ENCODE measurements at places on chromosomes 5 and 9.

GRCh38 chr5:5017827-5018577, 122.1 kb upstream of the ADAMTS16 start:
- no peak for DNase-seq

DNA sequence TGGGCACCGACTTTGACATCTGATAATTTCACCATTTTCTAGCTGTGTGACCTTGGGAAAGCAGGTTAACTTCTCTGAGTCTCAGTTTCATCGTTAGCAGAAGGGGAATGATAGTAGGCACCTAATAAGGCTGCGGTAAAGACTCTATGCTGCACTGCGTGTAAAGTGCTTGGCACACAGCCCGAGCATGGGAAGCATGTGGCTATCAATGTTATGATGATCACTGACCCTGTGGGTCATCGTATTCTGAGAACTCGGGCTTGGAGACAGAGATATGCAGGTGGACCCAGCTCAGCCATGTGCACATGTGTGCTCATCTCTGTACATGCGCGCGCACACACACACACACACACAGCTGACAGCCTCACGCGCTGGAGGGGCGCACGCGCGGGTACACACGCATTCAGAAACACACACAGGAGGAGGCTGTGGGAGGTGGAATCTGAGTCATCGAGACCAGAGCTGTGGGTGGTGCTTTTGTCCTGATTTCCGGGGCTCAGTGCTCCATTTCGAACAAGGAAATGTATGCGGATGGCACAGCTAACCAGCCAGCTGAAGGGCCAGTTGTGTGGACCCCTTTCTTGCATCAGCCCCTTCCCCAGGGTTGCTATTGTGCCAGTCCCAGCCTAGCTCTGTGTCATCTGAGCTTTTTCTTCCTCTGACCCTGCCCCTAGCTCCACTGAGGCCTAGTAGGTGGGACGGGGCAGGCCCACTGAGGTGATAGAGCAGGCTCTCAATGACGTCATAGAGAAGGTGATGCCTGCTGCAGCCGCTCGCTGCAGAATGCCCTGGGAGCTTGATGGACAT, 11.1 kb upstream of the ARAP3 start:
- no peak for DNase-seq

GRCh38 chr5:133680830-133681565, 68.7 kb upstream of the FSTL4 start:
- no peak for DNase-seq

- no peak for DNase-seq
Measured at GRCh38 chr5:167482555-167482954, 808.9 kb upstream of the WWC1 start.

DNA sequence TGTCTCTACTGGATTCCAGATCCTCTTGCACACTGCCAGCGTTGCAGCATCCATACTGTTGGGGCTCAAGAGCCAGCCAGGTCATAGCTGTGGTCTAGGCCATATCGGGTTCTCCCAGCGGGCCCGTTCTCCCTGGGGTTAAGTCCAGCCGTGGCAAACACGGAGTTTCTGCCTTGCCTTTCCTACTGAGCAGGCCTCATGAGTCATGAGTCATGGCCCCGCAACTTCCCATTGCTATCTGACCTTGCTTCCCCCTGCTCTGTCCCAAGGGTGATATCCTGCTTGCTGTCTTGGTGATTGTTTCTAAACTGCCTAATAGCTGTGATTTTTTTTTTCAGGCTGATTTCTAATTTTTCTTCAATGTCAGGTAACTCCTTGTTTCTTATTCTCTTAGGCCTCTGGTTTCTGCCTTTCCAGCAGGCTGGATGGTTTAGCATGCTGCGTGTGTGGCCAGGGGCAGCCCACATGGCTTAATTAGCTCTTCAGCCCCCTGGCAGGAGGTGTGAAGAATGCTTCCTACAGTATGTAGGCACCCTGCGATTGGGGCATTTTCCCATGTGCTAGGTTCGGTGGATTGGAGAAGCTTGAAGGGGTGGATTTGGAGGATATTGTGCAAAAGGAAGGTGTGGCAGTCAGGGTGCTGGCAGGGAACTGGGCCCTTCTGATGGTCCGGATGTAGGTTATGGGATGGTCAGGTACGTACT, 18.7 kb downstream of the DAPK1 start:
- no peak for DNase-seq

DNA sequence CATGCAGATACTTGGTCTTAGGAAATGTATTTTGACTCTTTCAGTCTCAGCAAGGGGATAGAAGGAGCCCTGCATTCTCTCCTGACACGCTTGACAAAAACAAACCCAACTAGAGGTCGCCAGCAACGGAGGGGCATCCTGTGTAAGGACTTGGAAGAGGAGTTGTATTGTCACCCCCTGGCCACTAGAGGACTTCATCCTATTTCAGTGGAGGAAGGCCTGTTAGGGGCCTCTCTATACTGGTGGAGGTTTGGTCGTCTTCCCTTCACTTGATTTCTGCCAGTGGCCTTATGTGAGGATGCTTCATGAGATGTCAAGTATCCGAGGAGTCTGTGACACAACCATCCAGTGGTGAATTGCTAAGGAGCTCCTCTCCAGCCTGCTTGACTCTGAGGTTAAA, 122.8 kb upstream of the STC2 start:
- no peak for DNase-seq

- DNase-seq = no peak
Measured at GRCh38 chr5:121138495-121138907, 674.4 kb downstream of the PRR16 start.

GRCh38 chr5:51047369-51047768, 335.9 kb upstream of the ISL1 start:
- DNase-seq = no peak

- DNase-seq = no peak
Measured at GRCh38 chr5:4207486-4207885, 611.9 kb downstream of the IRX1 start.

- no peak for DNase-seq
Measured at GRCh38 chr5:158235159-158235547, 376.2 kb upstream of the CLINT1 start.

DNA sequence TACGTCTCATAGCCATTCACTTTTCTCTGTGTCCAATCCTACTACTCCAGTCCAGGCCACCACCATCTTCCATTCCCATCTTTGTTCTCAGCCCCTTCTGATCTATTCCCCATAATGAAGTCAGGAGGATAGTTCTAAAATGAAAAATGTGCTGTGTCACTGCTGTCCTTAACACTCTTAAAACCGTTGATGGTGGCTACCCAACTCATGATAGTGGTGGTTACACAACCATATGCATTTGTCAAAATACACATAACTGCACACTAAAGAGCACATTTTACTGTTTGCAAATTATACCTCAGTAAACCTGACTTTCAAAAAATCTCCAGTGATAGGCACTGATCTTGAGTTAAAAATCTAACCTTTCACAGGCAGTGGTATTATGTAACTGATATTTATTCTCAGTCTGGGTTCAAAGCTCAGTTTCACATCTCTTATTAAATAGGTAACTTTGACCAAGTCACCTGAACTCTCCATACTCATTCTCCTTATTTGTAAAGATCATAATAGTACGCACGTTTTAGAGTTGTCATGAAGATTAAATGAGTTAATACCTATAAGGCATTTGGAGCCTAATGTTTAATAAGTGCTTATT, 24.6 kb upstream of the ADRB2 start:
- no peak for DNase-seq

DNA sequence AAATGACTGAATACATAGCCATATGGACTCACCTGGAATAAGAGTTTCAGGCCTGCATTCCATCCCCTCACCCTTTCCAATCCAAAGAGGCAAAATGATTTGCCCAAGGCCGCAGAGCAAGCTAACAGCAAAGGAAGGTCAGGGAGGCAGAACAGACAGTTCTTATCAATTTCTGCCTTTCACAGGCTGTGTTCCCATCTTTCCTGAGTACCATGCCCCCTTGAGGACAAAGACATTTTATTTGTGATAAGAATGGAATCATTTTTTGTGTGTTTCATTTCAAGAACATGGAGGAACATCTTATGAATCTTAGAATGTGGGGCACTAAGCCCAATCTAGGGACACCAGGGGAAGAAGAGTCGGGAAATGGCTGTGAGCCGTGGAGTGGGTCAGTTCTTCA, 13.9 kb downstream of the LHFPL2 start:
- no peak for DNase-seq

GRCh38 chr9:96340707-96341106, 38.7 kb upstream of the HSD17B3 start:
- DNase-seq = no peak

DNA sequence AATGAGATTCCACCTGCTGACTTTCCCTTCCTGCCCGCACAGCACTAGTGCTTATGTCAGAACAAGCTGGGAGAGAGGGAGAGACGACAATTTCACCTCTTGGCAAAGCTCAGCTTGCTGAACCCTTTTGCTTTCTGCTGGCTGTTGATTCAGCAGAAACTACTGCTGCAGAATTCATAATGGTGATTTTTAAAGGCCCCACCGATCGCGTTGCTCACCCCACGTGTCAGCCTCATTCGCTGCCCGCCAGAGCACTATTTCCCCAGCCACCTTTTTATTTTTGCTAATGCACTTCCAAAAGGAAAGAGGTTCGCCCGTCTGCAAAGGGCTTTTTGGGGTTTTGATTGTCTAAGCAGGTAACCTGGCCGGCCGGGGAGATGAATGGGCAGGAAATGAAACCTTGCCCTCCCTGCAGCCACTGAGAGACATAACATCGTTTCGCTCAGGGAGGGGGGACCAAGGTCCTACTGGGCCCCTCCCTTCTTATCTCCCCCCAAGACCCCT, 1.3 kb downstream of the PPP2R2B start:
- no peak for DNase-seq

DNA sequence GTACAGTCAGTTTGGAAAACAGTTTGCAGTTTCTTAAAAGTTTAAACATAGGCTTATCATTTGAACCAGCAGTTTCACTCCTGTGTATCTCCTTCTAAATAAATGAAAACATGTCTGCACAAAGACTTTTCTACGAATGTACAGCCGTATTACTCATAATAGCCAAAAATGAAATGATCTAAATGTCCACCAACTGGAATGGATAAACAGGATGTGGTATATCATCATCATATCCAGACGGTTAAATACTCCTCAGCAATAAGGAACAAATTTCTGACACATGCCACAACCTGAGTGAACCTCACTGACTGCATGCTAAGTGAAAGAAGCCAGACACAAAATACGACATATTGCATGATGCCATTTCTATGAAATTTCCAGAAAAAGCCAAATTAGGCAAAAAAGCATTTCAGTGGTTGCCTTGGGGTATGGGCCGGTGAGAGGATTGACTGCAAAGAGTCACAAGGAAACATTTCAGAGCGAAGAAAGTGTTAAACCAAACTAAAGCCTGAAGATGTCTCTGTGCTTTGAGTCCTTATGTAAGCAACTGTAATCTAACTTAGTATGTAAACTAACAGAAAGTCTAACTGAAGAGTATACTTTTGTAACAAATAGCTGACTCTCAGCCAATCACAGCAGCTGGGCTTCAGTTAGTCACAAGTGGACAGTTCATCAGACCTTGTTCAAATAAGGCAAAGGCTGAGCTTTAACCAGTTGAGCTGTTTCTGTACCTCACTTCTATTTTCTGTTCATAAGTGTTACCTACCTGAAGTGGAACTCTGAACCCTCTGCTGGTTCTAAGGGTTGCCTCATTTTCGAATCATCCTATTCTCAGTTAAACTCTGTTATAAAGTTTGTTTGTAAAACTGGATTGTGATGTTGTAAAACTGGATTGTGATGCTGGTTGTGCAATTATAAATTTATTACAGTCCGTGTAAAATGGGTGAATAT, 65.2 kb downstream of the TRIO start:
- DNase-seq = no peak

- no peak for DNase-seq
Measured at GRCh38 chr9:96618209-96619123, 1.2 kb downstream of the CDC14B start.

DNA sequence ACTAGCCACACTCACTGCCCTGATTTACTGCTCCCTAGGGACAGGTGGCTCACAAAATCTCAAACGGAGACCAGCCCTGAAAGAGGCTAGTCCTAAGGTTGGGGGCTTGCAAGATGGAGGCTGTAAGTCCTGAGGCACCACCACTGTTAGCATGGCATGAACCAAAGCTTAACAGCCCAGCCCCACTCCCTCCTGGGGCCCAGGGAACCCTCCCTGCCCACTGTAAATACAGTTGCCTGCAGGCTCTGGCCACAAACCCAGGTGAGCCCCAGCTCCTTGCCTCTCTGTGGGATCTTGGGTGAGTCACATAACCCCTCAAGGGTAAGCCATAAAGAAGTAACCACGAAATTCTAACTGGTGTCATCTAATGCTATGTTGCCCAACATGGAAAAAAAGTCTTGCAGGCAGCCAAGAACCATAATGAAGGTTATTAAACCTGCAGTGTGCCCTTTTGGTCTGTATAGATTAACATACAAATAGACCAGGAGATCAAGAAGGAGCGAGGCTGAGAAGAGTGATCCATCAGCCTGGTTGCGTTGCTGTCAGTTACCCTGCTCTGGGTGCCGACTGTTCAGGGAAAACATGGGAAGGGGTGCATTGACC, 1.7 kb upstream of the POMT1 start:
- no peak for DNase-seq

DNA sequence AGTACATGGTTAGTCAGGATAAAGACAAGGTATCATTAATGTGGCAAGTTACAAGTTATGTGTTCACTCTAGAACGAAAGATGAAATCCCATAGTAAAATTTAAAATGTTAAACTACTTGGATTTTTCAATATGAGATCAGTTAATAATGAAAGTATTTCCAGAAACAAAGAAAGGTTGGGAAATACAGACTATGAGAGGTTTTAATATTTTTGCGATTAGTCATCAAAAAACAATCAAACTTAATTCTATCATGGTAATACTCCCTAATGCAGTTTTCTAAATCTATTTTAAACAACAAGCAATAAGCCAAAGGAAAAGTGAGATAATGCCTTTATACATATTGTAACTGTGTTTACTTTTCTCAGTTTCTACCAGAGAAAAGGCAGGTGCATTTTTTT, 10.6 kb downstream of the CDH12 start:
- no peak for DNase-seq

DNA sequence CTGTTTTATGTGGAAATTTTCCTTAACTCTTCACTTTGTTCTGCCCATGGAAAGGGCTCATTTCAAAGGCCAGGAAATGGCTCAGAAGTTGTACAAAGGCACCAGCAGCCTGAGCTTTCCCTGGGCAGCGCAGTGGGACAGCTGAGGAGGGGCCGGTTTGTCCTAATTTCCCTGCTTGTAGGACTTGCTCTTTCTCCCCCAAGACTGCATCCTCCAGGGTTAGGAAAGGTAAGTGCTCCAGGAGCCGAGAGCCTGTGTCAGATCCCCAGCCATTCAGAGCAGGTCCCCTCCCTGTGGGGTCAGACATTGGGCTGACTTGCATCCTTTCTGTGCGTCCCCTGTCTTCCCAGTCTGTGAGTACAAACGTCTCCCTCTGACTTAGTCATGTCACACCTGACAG, 43.5 kb downstream of the AGXT2 start:
- no peak for DNase-seq

- DNase-seq = no peak
Measured at GRCh38 chr9:23686896-23687295, 139.1 kb downstream of the ELAVL2 start.

DNA sequence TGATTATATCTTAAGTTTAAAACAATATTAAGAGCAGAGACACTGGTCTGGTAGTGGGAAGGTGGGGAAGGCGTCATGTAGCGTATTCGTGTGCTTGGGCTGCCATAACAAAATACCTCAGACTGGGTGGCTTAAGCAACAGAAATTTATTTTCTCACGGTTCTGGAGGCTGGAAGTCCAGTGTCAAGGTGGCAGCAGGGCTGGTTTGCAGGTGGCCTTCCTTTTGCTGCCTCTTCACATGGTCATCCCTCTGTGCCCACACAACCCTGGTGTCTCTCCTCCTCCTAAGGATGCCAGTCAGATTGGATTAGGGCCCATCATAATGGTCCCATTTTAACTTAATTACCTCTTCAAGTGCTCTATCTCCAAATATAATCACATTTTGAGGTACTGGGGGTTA, 9.6 kb downstream of the IL31RA start:
- no peak for DNase-seq
